ENCODE measurements at places on chromosomes 6 and 20. TPM values are rescaled to one million over a fixed set of nuclear protein-coding genes. Genes with fewer than 3 reads are reported as not detected.
A peak's percentile ranks its signal among the peaks of the same experiment; 100 is the strongest.

Gene PACRG
- not detected for total RNA-seq

GRCh38 chr6:140857739-140858380, 1274.9 kb upstream of the GJE1 start:
- no peak overlapping the region for H3K4me3 ChIP-seq
- H3K4me1 ChIP-seq, result no peaks in the 10 kb centered on the region
- H3K27ac ChIP-seq, result no peak overlapping the region

Gene KCNS1
- 0.48 TPM for total RNA-seq

GRCh38 chr6:5506149-5506548, 244.8 kb downstream of the FARS2 start:
- DNase-seq, result no peak
- H3K4me3 ChIP-seq, result no peak overlapping the region
- H3K4me1 ChIP-seq, result peaks cover 29% of the 10 kb centered on the region
- no peak overlapping the region for H3K27ac ChIP-seq
- peaks cover 7% of the 10 kb centered on the region for H3K36me3 ChIP-seq

DNA sequence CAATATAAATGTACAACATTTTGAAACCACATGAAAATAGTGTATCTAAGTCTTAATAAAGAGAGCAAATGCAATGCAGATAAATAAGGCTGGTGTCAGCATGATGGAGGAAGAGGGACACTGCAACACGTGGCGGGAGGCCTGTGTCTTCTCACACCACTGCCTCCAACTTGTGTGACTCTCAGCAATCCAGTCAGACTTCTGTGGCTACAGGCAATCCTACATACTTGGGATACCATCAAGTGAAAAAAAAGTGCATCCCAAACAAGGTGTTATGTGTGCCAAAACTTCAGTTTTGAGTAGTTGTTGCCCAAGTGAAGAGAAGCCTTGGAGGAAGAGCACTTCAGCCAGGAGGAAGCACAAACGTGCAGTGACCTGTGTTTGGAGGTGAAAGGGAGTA, 68.6 kb downstream of the PKIB start:
- H3K27ac ChIP-seq, result no peak overlapping the region
- no peaks in the 10 kb centered on the region for H3K4me1 ChIP-seq
- DNase-seq, result no peak
- no peak overlapping the region for H3K4me3 ChIP-seq

Gene CSNK2A1
- 167 TPM for total RNA-seq

Gene STMND1
- not detected for total RNA-seq

GRCh38 chr20:24389686-24390085, 79.7 kb upstream of the SYNDIG1 start:
- peaks cover 27% of the 10 kb centered on the region for H3K4me1 ChIP-seq
- no peaks in the 10 kb centered on the region for H3K36me3 ChIP-seq
- H3K4me3 ChIP-seq, result no peak overlapping the region
- no peaks in the 10 kb centered on the region for H3K27me3 ChIP-seq

GRCh38 chr6:155194399-155194798, 69.4 kb upstream of the CLDN20 start:
- DNase-seq, result no peak
- H3K4me1 ChIP-seq, result peaks cover 14% of the 10 kb centered on the region
- no peaks in the 10 kb centered on the region for H3K36me3 ChIP-seq
- no peak overlapping the region for H3K27ac ChIP-seq

DNA sequence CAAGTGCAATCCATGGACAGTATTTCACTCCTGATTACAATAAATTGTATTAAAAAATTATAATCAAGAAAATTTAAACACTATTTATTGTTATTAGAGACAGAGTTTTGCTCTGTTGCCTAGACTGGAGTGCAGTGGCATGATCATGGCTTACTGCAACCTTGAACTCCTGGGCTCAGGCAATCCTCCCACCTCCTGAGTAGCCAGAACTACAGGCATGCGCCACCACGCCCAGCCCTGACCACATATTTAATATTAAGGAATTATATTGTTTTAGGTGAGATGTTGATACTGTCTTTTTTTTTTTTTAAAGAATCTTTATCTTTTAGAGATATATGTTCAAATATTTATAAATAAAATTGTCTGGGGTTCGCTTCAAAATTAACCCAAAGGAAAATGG, 14.6 kb downstream of the LCA5 start:
- H3K36me3 ChIP-seq, result no peaks in the 10 kb centered on the region
- peaks cover 3% of the 10 kb centered on the region for H3K27me3 ChIP-seq
- no peak overlapping the region for H3K27ac ChIP-seq
- H3K4me3 ChIP-seq, result no peak overlapping the region

GRCh38 chr6:91575032-91575431, 988.2 kb upstream of the MAP3K7 start:
- no peak overlapping the region for H3K4me3 ChIP-seq
- no peak for DNase-seq
- no peaks in the 10 kb centered on the region for H3K27me3 ChIP-seq

- no peak for DNase-seq
- H3K36me3 ChIP-seq, result no peaks in the 10 kb centered on the region
- H3K27me3 ChIP-seq, result peaks cover 3% of the 10 kb centered on the region
- no peak overlapping the region for H3K27ac ChIP-seq
- peaks cover 2% of the 10 kb centered on the region for H3K4me1 ChIP-seq
Measured at GRCh38 chr6:144292372-144292771, 7.2 kb downstream of the UTRN start.

Gene BEND3
- total RNA-seq, result 2.0 TPM

DNA sequence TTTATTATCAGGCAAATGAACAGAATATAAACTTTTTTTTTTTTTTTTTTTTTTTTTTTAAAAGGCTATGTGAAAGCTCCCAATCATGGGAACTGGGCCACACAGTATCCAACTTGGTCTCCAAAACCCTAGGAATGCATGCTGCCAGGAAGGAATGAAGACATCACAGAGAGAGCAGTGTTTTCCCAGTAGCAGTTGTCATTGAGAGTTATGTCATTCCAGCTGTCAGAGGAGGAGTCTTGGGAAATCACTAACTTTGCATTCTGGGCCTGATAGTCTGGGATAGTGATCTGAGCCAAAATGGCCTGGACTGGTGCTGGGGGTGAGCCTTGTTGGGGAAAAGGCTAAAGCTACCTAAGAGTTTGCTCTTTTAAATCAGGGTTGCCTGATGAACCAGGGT, 231.3 kb upstream of the MAP3K7 start:
- no peaks in the 10 kb centered on the region for H3K36me3 ChIP-seq
- H3K27me3 ChIP-seq, result no peaks in the 10 kb centered on the region
- no peaks in the 10 kb centered on the region for H3K4me1 ChIP-seq
- H3K4me3 ChIP-seq, result no peak overlapping the region

DNA sequence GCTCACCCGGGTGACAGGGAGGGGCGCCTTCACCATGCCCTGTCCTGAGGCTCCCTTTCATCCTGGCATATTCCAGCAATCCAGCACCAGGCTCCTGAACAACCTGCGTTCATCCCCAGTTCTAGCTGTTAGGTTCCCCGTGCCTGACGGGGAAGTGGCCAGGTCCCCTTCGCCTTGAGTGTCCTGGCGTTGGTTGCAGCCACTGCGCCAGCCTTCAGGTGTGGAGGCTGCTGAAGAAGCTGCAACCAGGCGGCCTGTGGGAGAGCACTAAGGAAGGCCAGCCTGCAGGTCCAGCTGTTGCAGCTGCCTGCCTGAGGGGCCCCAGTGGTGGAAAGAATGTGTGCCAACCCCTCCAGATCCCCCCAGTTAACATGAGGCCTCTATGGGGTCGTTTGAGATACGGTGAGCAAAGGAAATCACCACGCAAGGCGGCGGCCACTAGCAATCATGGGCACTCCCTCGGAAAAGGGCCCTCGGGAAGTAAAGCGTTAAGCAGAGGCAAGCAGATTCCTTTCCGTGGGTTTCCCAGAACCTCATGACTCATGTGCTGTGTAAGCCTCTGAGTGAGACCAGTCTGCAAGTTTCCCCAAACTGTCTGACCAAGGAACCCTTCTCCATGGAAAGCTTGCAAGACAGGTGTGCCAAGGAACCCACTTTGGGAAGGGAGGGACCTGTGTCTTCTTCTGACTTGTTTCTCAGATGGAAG, 320.8 kb downstream of the TAF4 start:
- DNase-seq, result no peak
- no peaks in the 10 kb centered on the region for H3K36me3 ChIP-seq
- no peaks in the 10 kb centered on the region for H3K27me3 ChIP-seq
- no peak overlapping the region for H3K4me3 ChIP-seq
- H3K4me1 ChIP-seq, result no peaks in the 10 kb centered on the region

GRCh38 chr20:11769825-11770224, 147.9 kb upstream of the BTBD3 start:
- peaks cover 6% of the 10 kb centered on the region for H3K27me3 ChIP-seq
- H3K4me1 ChIP-seq, result no peaks in the 10 kb centered on the region
- no peak for DNase-seq
- H3K4me3 ChIP-seq, result no peak overlapping the region
- H3K27ac ChIP-seq, result no peak overlapping the region

DNA sequence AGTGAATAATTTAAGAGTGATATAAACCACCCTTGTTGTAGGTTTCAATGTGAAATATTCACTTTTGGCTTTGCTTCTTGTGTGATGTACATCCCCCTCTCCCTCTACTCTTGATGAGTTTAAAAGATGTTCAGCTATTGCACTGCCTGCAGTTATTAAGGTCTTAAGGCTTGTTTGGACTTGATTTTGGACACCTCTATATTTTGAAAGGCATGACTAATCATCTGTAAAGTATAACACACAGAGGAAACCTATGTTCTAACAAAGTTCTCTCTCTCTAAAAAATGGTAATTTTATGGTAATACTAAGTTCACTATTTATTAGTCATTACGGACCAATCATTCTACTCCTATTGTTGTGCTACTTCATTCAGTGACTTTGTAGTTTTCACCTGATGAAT, 1719.9 kb downstream of the GRIK2 start:
- no peak for DNase-seq
- H3K4me3 ChIP-seq, result no peak overlapping the region
- no peaks in the 10 kb centered on the region for H3K27me3 ChIP-seq
- no peak overlapping the region for H3K27ac ChIP-seq
- no peaks in the 10 kb centered on the region for H3K4me1 ChIP-seq

GRCh38 chr6:144155529-144155928, 5.2 kb downstream of the STX11 start:
- no peak overlapping the region for H3K4me3 ChIP-seq
- peaks cover 51% of the 10 kb centered on the region for H3K4me1 ChIP-seq
- H3K36me3 ChIP-seq, result peaks cover 56% of the 10 kb centered on the region
- H3K27ac ChIP-seq, result no peak overlapping the region
- no peaks in the 10 kb centered on the region for H3K27me3 ChIP-seq

GRCh38 chr20:42493001-42493400, 696.7 kb downstream of the PTPRT start:
- DNase-seq, result no peak
- no peak overlapping the region for H3K4me3 ChIP-seq
- no peaks in the 10 kb centered on the region for H3K36me3 ChIP-seq
- H3K27me3 ChIP-seq, result no peaks in the 10 kb centered on the region
- H3K27ac ChIP-seq, result no peak overlapping the region

- H3K27me3 ChIP-seq, result peaks cover 55% of the 10 kb centered on the region
- peaks cover 3% of the 10 kb centered on the region for H3K36me3 ChIP-seq
- H3K27ac ChIP-seq, result no peak overlapping the region
- peaks cover 16% of the 10 kb centered on the region for H3K4me1 ChIP-seq
Measured at GRCh38 chr6:104952911-104953399, 4.0 kb upstream of the LIN28B start.

DNA sequence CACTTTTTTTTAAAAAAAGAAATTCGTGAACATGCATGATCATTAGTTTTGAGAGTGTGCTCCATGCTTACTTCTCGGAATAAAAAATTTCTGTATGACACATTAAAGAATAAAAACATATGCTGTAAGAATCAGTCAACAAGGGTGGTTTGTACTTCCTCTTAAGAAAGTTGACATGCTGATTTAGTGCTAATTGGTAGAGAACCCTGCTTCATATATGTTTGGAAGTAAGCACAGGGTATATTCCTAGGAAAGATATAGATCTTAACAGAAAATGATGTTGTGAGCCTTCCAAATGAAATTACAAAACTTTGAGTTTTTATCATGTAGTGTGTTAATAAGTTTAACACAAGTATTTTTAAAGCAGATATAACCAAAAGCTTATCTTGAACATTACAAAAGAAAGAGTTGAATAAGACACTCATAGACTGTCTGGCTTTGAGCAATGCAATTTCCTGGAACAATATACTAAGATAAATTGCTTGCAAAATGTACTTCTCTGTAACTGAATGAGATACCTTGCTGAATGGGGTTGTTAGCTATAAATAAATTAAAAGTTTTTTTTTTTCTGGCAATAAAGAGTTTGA, 13.8 kb upstream of the VIP start:
- H3K27me3 ChIP-seq, result no peaks in the 10 kb centered on the region
- no peak for DNase-seq
- no peak overlapping the region for H3K4me3 ChIP-seq
- H3K4me1 ChIP-seq, result no peaks in the 10 kb centered on the region

Gene PRL
- total RNA-seq, result not detected

GRCh38 chr6:107618672-107619071, 128.8 kb downstream of the SOBP start:
- H3K27me3 ChIP-seq, result no peaks in the 10 kb centered on the region
- peak; percentile 72 for DNase-seq
- H3K4me1 ChIP-seq, result peaks cover 17% of the 10 kb centered on the region
- H3K4me3 ChIP-seq, result no peak overlapping the region
- H3K36me3 ChIP-seq, result no peaks in the 10 kb centered on the region

- H3K4me1 ChIP-seq, result no peaks in the 10 kb centered on the region
- no peaks in the 10 kb centered on the region for H3K27me3 ChIP-seq
- DNase-seq, result no peak
Measured at GRCh38 chr6:55902796-55903195, 27.4 kb upstream of the BMP5 start.

Gene MYB
- total RNA-seq, result 15.9 TPM

GRCh38 chr6:12114055-12114503, 102.0 kb downstream of the HIVEP1 start:
- peak overlapping the region; percentile 21 for H3K27ac ChIP-seq
- peak; percentile 12 for DNase-seq
- no peaks in the 10 kb centered on the region for H3K27me3 ChIP-seq
- peaks cover 63% of the 10 kb centered on the region for H3K4me1 ChIP-seq
- H3K36me3 ChIP-seq, result peaks cover 46% of the 10 kb centered on the region

DNA sequence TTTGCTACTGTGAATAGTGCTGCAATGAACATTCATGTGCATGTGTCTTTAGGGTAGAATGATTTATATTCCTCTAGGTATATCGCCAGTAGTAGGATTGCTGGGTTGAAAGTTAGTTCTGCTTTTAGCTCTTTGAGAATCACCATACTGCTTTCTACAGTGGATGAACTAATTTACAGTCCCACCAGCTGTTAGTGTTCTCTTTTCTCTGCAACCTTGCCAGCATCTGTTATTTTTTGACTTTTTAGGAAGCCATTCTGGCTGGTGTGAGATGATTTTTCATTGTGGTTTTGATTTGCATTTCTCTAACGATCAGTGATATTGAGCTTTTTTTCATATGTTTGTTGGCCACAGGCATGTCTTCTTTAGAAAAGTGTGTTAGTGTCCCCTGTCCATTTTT, 40.0 kb downstream of the PLG start:
- no peaks in the 10 kb centered on the region for H3K4me1 ChIP-seq
- H3K27ac ChIP-seq, result no peak overlapping the region
- peaks cover 6% of the 10 kb centered on the region for H3K27me3 ChIP-seq
- DNase-seq, result no peak
- H3K36me3 ChIP-seq, result no peaks in the 10 kb centered on the region

- H3K27ac ChIP-seq, result no peak overlapping the region
- no peaks in the 10 kb centered on the region for H3K4me1 ChIP-seq
- no peak overlapping the region for H3K4me3 ChIP-seq
- no peaks in the 10 kb centered on the region for H3K36me3 ChIP-seq
- peaks cover 9% of the 10 kb centered on the region for H3K27me3 ChIP-seq
Measured at GRCh38 chr6:17125407-17125806, 23.6 kb downstream of the STMND1 start.

Gene RNF144B
- 1.5 TPM for total RNA-seq

- H3K36me3 ChIP-seq, result no peaks in the 10 kb centered on the region
- no peaks in the 10 kb centered on the region for H3K4me1 ChIP-seq
- no peak overlapping the region for H3K27ac ChIP-seq
Measured at GRCh38 chr20:61765081-61765870, 300.4 kb downstream of the TAF4 start.

Gene SIM1
- not detected for total RNA-seq
